MV-4-11 (cell line): ENCODE measurements at places on chromosomes 13 and 19.
A peak's percentile ranks its signal among the peaks of the same experiment; 100 is the strongest.

GRCh38 chr13:79386125-79386826 lies 19.8 kb downstream of the RBM26 start:
- no peak for DNase-seq

GRCh38 chr13:109787135-109787954 lies 962 bp upstream of the IRS2 start:
- DNase-seq: no peak

DNA sequence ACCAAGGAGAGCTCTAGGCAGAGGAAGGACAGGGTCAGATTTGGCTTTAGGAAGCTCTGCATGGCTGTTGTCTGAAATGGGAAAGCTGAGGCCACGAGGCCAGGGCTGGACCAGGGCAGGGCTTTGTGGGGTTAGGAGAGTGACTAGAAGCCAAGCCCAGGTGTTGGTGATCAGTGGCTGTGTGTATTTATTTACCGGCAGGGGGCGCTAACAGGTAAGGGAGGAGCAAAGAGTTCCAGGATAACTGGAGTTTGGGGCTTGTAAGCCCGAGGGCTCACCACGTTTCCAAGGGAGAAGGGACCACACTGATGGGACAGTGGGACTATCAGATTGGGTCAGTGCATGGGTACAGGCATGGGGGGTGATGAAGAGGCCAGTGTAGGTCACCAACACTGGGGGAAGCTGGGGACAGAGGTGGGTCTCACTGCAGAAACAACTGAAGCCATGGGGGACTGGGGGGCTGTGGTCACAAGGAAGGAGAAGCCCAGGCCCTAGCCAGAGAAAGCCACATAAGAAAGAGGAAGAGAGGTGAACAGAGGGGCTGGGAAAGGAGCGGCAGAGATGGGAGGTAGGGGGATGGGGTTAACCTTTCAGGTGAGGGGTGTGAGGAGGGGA lies 3.9 kb downstream of the TMEM147 start:
- peak; percentile 55 for DNase-seq

DNA sequence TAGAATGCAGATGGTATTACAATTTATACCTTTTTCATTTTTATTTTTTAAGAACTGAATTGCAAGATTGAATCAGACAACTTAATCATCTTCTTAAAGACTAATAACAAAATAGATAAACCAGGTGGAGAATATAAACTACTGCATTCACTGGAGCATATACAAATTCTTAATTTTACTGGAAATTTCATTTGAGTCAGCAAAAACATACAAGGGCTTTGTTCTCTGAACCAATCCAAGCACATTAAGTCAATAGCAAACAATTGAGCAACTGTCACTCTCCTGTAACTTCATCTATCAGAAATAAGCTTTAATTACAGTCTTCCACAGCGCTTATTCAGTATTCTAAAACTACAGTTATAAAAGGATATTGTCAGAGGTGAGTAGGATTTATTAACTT lies 167.4 kb upstream of the OBI1 start:
- no peak for DNase-seq

DNA sequence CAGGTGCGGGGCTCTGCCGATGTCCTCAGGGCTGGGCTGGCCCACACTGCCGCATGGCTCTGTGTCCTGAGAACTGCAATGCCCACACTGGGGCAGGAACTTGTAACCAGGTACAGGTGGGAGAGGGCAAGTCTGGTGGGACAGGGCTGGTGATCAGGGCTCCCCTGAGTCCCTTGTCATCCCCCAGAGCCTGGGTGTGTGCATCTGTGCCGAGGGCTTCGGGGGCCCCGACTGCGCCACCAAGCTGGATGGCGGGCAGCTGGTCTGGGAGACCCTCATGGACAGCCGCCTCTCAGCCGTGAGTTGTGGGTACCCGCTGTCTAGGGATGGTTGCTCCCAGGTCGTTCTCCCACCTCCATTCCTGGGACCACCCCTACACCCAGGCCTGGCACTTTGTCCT lies 30.5 kb downstream of the MEGF8 start:
- no peak for DNase-seq

DNA sequence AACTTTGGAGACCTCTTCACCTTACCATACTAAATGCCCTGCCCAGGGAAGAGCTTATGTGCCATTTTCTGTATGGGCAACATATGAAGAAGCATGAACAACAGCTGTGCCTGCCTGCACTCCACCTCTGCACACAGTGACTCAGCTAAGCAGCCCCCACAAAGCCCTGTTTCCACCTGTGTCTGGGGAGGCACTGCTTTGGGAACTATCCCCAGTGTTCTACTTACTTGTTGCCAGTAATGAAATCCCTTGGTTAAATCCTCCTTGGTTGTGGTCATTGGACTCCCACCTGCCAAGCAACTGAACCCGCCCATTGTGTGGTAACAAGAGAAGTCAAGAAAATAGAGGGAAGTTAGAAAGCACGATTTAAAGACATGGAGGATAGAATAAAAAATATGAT lies 84.6 kb downstream of the NALCN start:
- DNase-seq: peak; percentile 61

DNA sequence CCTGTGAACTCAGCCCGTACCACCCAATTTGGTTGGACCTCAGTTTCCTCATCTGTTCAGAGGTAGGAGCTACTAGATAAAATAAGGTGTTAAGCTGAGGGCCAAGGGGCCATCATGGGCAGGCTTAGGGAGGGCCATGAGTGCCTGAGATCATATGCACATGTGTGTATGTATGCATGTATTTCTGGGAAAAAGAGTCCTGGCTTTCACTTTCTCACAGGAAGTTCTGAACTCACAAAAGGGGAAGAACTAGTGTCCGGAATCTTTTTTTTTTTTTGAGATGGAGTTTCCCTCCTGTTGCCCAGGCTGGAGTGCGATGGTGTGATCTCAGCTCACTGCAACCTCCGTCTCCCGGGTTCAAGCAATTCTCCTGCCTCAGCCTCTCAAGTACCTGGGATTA lies 18.9 kb downstream of the TGFB1 start:
- peak; percentile 92 for DNase-seq

DNA sequence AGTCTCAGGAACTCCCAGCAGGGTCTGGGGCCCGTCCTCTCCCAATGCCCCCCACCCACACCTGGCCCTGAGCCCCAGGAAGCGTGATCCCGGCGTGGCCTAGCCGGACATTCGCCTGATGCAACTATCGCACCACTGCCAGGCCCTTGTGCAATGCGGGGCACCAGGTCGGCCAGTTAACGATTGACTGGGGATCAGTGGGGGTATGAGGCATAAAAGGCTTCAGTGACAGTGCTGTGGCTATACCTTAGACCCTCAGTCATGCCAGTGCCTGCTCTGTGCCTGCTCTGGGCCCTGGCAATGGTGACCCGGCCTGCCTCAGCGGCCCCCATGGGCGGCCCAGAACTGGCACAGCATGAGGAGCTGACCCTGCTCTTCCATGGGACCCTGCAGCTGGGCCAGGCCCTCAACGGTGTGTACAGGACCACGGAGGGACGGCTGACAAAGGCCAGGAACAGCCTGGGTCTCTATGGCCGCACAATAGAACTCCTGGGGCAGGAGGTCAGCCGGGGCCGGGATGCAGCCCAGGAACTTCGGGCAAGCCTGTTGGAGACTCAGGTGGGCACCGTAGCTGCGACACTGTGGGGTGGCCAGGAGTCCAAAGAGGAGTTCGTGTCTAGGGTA lies at the start of gene ANGPTL8:
TSS of gene ANGPTL8 (plus strand) at position 243 of the 624 bp plus-strand sequence. CDS start at position 262, 19 bp downstream.
- DNase-seq: no peak

- DNase-seq: no peak
Measured at GRCh38 chr13:24894972-24895300, 131.0 kb downstream of the RNF17 start.

GRCh38 chr13:75194717-75195462 lies 287.1 kb downstream of the TBC1D4 start:
- DNase-seq: no peak

GRCh38 chr19:2341244-2341751 lies 12.8 kb downstream of the SPPL2B start:
- DNase-seq: no peak

- DNase-seq: no peak
Measured at GRCh38 chr13:79571147-79571546, 90.2 kb downstream of the NDFIP2 start.

- DNase-seq: no peak
Measured at GRCh38 chr13:20057963-20058362, 99.4 kb downstream of the ZMYM2 start.

- no peak for DNase-seq
Measured at GRCh38 chr13:69657676-69658075, 449.9 kb upstream of the ATXN8OS start.

DNA sequence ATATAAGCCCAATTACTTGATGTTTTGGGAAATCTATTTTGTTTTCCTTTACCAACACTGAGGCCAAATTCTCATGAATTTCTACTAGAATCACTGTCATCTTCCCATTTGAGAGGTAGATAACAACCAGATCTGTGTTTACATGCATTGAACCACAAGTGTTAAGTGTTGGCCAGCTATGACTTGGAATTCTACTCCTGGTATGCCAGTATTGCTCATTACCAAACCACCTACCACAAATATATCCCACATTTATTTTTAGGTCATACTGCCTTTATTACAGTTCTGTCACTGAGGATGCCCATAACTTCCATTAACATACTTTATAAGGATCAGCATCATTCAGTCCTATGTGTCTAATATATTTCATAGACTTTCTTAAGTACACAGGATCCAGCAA lies 328.9 kb downstream of the DIAPH3 start:
- DNase-seq: no peak

DNA sequence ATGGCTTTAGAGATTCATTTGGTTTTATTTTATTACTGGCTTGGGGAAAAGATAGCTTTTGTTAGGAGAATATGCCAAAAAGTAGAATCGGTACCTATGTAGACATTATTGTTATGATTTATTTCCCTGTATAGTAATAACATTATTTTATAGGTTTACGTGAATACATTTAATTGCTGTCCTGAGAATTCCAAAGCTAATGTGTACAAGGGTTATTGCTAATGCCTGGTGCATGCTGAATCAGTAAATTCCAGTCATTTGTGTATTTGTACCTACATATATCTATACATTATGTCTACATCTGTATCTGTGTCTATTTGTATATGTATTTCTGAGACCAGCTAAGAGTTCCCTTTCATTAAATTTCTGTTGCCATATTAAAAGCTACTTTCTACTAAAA lies 550.9 kb downstream of the GPC6 start:
- no peak for DNase-seq
